Activated CD4-positive, alpha-beta T cell treated with anti-CD3 and anti-CD28 coated beads for 36 hours (primary cell): ENCODE measurements at places on chromosomes 11 and 22. TPM values are rescaled to one million over a fixed set of nuclear protein-coding genes. Genes with fewer than 3 reads are reported as not detected.

Gene KLHDC7B
- total RNA-seq, result 6.4 TPM

Gene MRGPRX3
- not detected for total RNA-seq

Gene SLC6A5
- not detected for total RNA-seq

Gene RAC2
- 692 TPM for total RNA-seq

Gene OR51B5
- not detected for total RNA-seq

Gene DLG2
- 2.1 TPM for total RNA-seq

Gene SNX32
- total RNA-seq, result 3.0 TPM

DNA sequence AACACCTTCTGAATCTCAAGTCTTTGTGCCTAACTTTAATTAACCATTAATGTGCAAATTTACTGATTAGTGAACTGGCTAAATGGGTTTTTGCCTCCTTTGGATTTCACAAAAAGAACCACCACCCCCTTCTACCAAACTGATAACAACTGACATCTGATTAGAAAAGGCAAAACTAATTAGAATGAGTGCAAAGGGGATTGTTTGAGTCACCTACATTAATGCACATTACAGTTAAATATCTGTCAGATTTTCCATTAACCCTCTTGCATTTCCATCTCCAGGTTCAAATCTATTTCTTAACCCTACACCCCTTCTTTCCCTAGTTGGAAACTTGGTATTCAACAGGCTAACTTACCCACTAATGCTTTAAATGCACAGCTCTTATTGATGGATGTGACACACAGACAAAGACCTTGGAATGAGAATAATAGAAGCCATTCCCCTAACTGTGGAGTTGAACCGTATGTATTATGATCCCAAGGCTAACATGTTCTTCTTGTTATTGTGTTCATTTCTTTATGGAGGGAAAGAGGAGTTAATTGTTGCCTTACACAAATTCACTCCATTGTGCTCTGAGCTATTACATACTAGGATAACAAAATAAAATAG is 161.5 kb upstream of the MTMR2 start:
- H3K4me3 ChIP-seq, result peak overlapping the region; percentile 54
- H3K27ac ChIP-seq, result no peak overlapping the region
- H3K4me1 ChIP-seq, result peaks cover 49% of the 10 kb centered on the region
- no peaks in the 10 kb centered on the region for H3K27me3 ChIP-seq
- peaks cover 39% of the 10 kb centered on the region for H3K36me3 ChIP-seq

DNA sequence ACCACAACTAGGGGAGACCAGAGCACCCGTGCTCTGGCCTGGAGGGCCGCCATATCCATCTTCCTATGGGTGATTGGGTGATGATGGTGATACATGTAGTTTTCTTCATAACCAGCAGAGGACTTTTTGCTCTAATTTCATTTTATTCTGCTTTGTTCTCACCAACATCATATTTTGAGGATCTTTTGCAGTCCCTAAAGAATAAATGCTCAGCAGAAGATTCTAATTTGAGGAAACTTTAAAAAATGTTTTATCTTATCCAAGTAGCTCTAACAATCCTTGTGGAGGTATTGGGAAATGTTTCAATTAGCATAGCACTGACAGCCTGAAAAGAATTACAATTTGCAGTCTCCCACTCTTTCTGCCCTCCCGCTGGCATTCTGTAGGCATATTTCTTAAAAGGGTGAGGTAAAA is 544.0 kb downstream of the NTM start:
- no peaks in the 10 kb centered on the region for H3K36me3 ChIP-seq
- H3K27me3 ChIP-seq, result peaks cover 25% of the 10 kb centered on the region
- no peak overlapping the region for H3K27ac ChIP-seq
- no peak for DNase-seq
- H3K4me3 ChIP-seq, result no peak overlapping the region
- no peaks in the 10 kb centered on the region for H3K4me1 ChIP-seq

DNA sequence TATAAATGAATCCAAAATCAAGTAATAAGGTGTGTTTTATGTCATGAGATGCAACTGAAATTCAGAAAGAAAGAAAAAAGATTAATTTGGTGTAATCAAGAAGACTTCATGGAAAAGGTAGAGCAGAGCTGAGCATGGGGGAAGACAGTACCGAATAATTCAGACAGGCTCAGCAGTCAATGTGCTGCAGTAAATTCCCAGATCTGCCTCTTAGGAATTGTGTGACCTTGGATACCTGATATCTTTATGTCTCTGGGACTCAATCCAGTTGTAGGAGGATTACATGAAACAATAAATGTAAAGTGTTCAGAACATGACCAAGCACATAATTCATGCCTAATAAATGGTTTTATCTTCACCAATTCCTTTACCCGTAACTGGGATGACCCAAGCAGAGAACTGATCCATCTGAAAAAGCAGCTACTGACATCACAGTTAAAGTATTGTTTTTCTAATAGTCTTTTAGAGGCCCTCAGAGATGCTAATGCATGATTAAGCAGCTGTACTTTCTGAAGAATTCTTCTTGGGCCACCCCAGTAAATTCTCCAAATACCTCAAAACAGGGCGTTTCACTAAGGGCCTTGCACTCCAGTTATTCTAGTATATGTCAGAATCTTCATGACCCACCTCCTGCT is 7.8 kb downstream of the MS4A12 start:
- H3K4me1 ChIP-seq, result peaks cover 10% of the 10 kb centered on the region
- no peaks in the 10 kb centered on the region for H3K36me3 ChIP-seq
- DNase-seq, result no peak
- H3K4me3 ChIP-seq, result no peak overlapping the region
- no peak overlapping the region for H3K27ac ChIP-seq

- H3K36me3 ChIP-seq, result peaks cover 4% of the 10 kb centered on the region
- H3K27ac ChIP-seq, result no peak overlapping the region
- H3K27me3 ChIP-seq, result no peaks in the 10 kb centered on the region
- H3K4me3 ChIP-seq, result no peak overlapping the region
Measured at GRCh38 chr11:87281496-87281895, 243.8 kb downstream of the TMEM135 start.

DNA sequence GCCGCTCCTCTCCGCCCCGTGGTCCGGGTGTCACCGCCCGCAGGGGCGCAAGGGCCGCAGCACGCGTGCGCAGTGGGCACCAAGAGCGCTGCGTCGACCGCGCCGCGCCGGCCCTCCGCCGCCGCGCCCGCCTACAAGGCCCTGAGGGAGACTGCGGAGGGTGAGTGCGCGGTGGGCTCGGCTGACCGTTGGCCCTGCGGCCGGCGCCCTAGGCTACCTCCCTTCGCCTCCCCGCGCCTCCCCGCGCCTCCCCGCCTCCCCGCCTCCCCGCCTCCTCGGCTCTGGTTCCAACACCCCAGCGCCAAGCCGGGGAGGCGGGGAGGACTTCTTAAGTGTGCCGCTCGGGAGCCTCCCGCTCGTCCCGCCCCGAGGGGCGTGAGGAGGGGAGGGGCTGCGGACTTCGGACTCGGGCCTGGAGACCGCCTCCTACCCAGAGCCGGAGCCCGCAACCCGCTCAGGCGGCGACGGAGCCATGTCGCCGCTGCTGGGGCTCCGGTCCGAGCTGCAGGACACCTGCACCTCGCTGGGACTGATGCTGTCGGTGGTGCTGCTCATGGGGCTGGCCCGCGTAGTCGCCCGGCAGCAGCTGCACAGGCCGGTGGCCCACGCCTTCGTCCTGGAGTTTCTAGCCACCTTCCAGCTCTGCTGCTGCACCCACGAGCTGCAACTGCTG is at the start of gene AQP11:
Gene AQP11, plus strand, starts transcription at position 433 of the 673 bp plus-strand sequence. Its CDS starts 40 bp downstream, at position 473.
- peaks cover 14% of the 10 kb centered on the region for H3K4me1 ChIP-seq
- no peak within 1 kb of the TSS for H3K27ac ChIP-seq
- H3K36me3 ChIP-seq, result no peaks in the 10 kb centered on the region
